ENCODE measurements at places on chromosomes 11 and 22. TPM values are rescaled to one million over a fixed set of nuclear protein-coding genes. Genes with fewer than 3 reads are reported as not detected.

The SYTL2 gene
- 1.3 TPM for total RNA-seq

The EIF3L gene
- 417 TPM for total RNA-seq

The OTOG gene
- not detected for total RNA-seq

The CRYBB2 gene
- total RNA-seq, result not detected

The GPHA2 gene
- not detected for total RNA-seq

The RIMBP3C gene
- total RNA-seq, result not detected

The ISX gene
- total RNA-seq, result not detected

The OSM gene
- total RNA-seq, result not detected

The IGLL1 gene
- not detected for total RNA-seq

The USH1C gene
- not detected for total RNA-seq

The NOX4 gene
- total RNA-seq, result 0.10 TPM

The ACR gene
- not detected for total RNA-seq

The KCNJ1 gene
- total RNA-seq, result 0.03 TPM

The GCAT gene
- 17.5 TPM for total RNA-seq

The ASCL2 gene
- total RNA-seq, result not detected

The ACTN3 gene
- not detected for total RNA-seq

The POLR2L gene
- total RNA-seq, result 160 TPM

The CCDC73 gene
- total RNA-seq, result not detected

The CHRDL2 gene
- not detected for total RNA-seq

The TMX2 gene
- total RNA-seq, result 96.4 TPM

The CLDN5 gene
- not detected for total RNA-seq

The OR8D4 gene
- not detected for total RNA-seq

The TRIM44 gene
- 37.3 TPM for total RNA-seq

The SERHL2 gene
- total RNA-seq, result 0.88 TPM

The CCDC116 gene
- total RNA-seq, result 0.07 TPM

The RFPL2 gene
- total RNA-seq, result not detected
